Stimulated activated naive CD4-positive, alpha-beta T cell treated with Interleukin-2 at 50 U/mL for 16 hours (primary cell): ENCODE measurements at places on chromosomes 1 and 21.

DNA sequence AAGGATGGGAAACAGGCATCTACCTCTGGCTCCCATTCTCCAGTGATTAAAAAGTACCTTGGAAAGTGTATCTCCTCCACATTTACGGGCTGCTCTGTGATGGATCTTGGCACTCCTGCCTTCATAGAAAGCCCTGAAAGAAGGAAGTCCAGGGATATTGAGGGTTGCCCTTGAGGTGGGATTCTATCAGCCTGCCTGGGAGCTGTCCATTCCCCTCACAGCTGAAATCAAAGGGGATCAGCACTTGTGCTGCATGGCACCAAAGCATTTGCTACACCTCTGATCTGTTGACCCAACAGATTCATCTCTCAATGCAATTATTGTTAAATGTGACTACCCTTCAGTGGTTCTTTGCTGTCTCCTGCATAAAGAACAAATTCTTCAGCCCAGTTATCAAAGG, 442.0 kb upstream of the RUNX1 start:
- no peak for DNase-seq

GRCh38 chr1:62309906-62310305, 9.3 kb downstream of the KANK4 start:
- DNase-seq = no peak

GRCh38 chr1:111602974-111603373, 16.6 kb upstream of the RAP1A start:
- DNase-seq = peak; percentile 27

GRCh38 chr1:228838717-228839500, 103.6 kb downstream of the RHOU start:
- DNase-seq = no peak

GRCh38 chr1:41371630-41372599, 10.7 kb downstream of the FOXO6 start:
- no peak for DNase-seq
